Dermis microvascular lymphatic vessel endothelial cell (primary cell): ENCODE measurements at places on chromosomes 13 and 19. TPM values are rescaled to one million over a fixed set of nuclear protein-coding genes. Genes with fewer than 3 reads are reported as not detected.

DNA sequence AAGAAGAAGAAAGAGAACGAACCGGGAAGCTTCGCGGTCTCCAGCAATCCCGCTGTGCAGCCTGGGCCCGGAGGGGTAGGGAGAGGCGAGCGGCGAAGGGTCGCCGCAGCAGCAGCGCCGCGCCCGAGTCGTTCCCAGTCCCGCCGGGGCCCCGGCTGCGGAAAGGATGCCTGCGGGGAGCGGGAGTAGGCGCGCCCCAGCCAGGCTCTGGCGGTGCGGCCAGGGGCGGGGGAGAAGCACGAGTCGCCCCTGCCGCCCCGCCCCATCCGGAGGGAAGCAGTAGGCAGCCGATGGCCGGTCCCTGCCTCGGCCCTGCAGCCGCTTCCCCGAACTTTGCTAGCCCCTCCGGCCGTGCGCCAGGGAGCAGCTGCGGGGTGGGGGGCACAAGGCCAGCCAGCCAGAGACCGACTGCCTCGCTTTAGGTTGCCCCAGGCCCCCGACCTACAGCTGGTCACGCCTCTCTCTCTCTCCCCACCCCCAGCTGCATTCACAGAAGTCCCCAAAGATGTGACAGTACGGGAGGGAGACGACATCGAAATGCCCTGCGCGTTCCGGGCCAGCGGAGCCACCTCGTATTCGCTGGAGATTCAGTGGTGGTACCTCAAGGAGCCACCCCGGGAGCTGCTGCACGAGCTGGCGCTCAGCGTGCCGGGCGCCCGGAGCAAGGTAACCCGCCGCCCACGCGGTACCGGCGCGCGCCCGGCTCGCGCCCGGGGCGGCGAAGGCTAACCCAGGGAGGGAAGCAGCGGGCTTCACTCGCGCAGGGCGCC lies 1.1 kb downstream of the VSTM2B start:
- DNase-seq: no peak

DNA sequence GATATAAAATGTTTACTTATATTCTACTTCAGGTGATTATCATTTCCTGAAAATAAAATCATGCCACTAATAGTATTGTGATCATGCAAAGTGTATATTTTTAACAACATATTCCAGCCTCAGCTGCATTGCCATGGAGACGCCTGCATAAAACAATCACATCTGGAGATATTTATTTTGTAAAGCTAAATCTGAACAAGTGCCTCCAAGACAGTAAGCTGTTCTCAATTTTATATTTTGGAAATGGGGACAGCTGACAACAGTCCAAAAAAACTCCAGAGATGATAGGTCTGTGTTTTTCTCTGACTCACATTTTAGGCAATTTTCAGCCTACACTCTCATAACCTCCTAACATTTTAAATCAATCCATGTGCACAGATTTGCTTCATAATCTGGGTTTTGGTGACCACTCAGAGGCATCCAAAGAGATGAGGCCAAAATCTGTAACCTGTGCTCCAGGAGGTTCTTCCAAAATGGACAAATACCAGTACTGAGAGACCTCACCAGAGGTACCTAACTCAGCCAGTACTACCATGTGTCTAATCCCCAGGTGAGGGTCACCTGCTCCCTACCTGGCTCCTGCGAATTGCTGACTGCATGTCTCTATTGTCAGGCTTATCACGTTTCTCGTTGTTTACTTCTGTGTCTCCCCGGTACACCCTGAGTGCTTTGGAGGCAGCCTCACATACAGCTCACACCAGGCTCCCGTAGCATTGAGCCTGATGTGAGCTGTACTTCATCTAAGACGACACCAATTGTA lies 62.7 kb downstream of the COL4A1 start:
- DNase-seq: no peak

DNA sequence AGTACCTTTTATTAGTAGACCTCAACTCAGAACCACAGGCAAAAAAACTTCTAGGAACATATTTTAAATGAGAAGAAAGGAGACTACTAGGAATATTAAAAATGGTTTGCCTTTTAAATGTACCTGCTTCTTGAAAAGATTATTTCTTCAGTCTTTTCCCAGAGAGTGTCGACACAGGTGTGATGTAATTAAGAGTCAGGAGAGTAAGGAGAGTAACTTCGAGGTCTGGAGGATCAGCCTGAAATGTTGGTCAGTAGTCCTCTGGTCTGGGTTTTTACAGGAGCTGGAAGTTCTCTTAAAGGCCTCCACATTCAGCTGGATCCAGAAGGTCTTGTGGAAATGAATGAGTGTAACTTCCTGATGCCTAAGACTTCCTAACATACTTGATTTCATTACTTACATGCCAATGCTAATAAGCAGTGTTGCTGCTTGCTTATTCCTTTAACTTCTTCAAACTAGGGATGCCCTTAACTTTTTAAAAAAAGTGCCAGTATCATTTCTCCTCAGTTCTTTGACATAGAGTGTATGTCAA lies at the start of gene KCTD4:
Gene KCTD4 (minus strand): TSS at position 345 of the 532 bp plus-strand sequence. CDS start 6,478 bp downstream, outside the sequence.
- DNase-seq: peak; percentile 43

DNA sequence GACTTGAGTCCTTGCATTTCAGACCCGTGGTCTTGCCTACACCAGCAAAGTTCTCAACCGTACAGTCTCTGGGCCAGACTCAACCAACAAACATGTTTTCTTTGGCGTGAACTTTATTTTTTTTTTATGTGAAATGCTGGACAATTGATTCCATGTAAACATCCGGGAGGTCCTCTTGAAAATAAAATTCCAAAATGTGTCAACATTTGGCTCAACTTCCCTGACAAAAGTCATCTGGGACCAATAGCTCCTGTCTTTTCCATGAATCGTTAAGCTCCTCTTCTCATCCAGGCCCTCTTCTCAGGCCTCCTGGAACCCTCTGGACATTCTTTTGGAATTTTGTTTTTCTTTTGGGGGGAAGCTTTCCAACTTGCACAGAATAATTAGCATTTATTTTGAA lies 2.7 kb downstream of the ALDH16A1 start:
- no peak for DNase-seq

DNA sequence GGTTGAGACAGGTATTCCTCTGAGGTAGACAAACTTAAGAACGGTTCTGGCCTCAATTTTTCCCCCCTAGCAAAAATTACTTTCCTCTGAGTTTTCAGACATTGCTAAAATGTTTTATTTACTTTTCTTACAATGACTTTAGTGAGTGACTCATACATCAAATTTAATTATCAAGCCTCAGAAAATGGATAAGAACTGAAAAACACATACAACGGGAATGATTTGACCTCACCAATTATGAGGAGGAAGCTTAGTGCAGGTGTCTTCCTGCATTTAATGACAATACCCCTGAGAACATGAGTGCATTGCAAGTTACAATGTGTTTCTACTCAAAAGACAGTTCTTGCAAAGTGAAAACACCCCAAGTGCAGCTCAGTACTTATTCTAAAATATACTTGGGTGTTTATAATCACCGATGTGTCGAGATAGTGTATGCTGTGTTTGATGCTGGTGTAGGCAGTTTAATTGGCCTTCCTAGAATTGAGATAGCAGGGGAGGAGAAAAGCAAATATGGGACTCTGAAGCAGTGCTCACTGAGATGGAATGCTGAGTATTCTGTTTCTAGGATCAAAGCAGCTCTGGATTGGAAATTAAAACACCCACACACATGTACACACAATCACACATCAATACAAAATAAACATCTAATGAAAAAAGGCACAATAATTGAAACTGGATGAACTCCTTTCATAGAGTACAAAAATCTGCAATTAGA lies 189.5 kb upstream of the SLC10A2 start:
- no peak for DNase-seq

DNA sequence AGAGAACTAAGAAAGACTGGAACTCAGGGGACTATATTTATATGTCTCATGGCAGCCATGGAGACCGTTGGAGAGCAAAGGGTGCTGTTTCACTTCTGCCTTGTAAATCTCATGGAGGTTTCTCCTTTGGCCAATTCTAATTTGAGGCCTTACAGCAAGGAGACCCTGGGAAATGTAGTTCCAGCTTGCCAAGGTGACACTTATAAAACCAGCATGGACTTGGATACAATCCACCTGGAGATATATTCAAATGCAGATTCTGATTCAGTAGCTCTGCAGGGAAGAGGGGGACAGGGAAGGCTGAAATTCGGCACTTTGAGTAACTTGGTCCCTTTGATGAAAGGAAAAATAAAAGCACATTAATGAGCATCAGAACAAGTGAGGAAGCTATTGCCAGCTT lies 90.0 kb downstream of the OXGR1 start:
- DNase-seq: no peak

GRCh38 chr13:51237386-51237785 lies 15.2 kb downstream of the FAM124A start:
- DNase-seq: no peak

DNA sequence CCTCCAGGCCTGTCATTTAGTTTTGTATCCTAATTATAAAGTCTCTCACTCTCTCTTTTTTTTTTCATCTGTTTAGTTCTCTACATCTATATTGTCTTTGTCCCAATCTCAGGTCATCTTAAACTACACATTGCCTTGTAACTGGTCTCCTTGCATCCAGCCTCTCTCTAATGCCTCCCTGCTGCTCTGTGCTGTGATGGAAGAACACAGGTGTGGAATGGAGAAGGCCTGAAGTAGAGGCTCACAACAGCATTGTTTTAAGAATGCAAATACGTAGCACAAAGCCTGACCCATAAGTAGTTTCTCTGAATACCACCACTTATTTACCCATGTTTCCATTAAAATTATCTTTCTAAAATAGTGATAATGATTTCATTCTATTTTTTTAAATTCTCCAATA lies 108.8 kb upstream of the FRY start:
- no peak for DNase-seq

- DNase-seq: no peak
Measured at GRCh38 chr13:32384702-32385101, 43.2 kb downstream of the N4BP2L1 start.

DNA sequence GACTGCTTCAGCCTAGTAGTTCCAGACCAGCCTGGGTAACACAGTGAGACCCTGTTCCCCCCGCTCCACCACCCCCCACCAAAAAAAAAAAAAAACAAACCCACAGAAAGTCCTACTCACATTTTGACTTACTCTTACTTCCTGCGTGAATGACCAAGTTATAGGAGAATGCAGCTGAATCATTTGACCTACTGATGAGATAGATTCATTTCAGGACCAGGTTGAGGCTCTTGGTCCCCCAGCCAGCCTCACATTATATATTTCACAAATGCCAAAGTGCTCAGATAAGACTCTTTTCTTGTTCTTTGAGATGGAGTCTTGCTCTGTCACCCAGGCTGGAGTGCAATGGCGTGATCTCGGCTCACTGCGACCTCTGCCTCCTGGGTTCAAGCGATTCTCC lies 70.2 kb downstream of the KLF5 start:
- no peak for DNase-seq

DNA sequence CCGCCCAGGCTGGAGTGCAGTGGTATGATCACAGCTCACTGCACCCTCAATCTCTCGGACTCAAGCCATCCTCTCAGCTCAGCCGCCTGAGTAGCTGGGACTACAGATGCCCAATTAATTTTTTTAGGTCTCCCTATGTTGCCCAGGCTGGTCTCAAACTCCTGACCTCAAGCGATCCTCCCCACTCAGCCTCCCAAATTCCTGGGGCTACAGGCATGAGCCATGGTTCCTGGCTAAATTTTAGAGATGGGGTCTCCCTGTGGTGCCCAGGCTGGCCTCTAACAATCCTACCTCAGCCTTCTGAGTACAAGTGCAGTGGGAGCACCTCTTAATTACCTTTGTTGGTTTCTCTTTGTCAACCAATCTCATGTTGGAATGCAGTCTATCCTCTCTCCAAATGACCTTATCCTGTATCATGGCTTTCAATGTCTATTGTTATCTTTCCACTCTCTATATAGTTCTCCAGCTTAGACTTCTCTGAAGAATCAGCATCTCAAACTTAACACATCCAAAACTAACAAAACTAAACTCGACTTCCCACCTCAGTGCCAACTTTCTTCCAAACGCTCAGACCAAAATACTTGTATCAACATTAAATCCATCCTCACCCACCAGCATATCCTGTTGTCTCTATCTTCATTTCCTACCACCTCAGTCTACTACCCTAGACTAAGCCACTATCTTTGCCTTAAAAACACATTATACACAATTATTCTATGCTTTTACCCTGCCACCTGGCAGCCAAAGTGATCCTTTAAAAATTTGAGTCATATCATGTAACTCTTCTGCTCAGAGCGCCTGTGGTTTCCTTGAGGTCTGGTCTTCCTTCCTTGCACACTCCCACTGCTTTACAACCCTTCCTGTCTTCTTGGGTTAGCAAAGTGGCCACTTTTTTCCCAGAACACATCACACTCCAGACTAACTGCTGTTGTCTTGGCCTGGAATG lies 6.7 kb downstream of the TPT1 start:
- no peak for DNase-seq

DNA sequence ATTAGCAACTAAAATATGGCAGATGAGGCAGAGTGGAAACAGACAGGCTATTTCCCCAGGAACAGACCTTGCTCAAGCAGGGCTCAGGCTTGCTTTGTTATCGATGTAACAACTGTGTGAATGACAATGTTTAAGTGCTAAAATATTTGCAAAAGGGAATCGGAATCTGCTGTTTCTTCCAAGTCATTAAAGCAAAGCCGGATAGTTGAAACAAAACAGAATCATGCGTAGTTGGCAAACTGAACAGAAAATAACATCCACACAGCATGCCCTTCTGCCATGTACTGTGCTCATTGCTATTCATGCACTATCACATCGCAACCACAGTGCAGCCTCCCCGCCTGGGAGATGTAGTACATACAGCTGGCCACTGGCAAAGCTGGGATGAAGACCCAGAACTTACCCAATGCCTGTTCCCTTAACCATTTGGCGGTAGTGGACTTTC lies 799.1 kb downstream of the DIAPH3 start:
- DNase-seq: no peak

DNA sequence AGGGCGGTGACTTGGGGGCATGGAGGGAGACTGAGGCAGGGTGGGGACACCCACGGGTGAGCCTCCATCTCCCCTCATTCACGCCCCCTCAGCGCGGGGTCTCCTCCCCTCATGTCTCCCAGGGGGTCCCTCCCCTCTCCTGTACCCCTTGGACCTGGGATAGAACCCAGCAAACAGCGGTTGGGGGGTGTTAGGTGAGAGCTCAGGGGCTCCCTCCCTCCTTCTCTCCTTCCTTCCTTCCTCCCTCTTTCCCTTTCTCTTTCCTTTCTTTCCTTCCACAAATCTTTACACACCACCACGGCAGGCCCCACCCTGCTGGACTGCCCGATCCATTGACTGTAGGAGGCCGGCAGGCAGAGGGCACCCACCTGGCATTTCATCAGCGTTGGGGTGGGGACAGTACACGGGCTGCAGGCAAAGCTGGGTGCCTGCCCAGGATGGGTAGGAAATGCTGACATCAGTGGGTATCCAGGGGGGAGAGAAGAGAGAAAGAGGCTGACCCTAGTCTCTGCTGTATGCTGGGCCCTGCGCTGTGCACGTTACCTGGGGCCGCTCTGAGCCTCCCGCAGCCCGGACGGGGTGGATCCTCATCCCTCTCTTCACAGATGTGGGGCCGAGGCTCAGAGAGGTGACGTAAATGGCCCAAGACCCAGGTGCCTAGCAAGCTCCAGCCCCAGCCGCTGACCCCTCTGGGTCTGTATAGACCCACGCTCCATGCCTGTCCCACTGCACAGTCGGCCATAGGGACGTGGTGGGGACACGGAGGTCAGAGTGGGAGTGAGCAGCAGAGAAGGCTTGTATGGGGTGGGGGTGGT lies 3.5 kb downstream of the SSC5D start:
- no peak for DNase-seq

ANGPTL8 gene
- total RNA-seq: not detected in 2 replicates
